ENCODE measurements at places on chromosomes 7 and 10. TPM values are rescaled to one million over a fixed set of nuclear protein-coding genes. Genes with fewer than 3 reads are reported as not detected.

- no peaks in the 10 kb centered on the region for H3K27me3 ChIP-seq
- H3K27ac ChIP-seq: no peak overlapping the region
- H3K36me3 ChIP-seq: no peaks in the 10 kb centered on the region
- no peaks in the 10 kb centered on the region for H3K4me1 ChIP-seq
- DNase-seq: no peak
- no peak overlapping the region for H3K4me3 ChIP-seq
These were observed 385.0 kb downstream of the DPP6 start for GRCh38 chr7:154437234-154437633.

- H3K27ac ChIP-seq: no peak overlapping the region
- DNase-seq: no peak
- no peaks in the 10 kb centered on the region for H3K4me1 ChIP-seq
- no peaks in the 10 kb centered on the region for H3K27me3 ChIP-seq
These were observed 111.6 kb downstream of the ARHGAP22 start for GRCh38 chr10:48493083-48493871.

Gene VAX1
- total RNA-seq: not detected

- no peak overlapping the region for H3K4me3 ChIP-seq
- H3K27ac ChIP-seq: no peak overlapping the region
- H3K27me3 ChIP-seq: peaks cover 50% of the 10 kb centered on the region
- H3K36me3 ChIP-seq: no peaks in the 10 kb centered on the region
These were observed 60.1 kb downstream of the CFAP46 start for GRCh38 chr10:132882069-132882951.

DNA sequence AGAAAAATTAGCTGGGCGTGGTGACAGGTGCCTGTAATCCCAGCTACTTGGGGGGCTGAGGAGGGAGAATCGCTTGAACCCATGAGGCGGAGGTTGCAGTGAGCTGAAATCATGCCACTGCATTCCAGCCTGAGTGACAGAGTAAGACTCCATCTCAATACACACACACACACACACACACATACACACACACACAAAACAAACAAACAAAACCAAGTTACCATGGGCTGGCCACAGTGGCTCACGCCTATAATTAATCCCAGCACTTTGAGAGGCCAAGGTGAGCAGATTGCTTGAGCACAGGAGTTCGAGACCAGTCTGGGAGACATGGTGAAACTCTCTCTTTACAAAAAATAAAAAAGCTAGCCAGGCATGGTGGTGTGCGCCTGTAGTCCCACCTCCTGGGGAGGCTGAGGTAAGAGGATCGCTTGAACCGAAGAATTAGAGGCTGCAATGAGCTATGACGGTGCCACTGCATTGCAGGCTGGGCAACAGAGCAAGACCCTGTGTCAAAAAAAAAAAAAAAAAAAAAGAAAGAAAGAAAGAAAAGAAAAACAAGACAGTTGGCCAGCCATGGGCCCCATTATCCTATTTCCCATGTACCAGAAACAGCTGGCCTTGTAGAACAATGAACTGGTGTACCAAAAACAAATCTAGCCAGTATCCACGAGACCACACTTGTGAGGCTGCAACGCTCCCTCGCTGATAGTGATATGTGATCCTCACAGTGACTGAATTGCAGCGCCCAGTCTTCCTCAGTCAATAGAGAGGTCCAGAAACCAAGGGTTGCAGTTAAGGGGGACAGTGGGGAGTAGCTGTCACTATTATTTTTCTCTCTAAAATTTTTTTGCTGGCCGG, 6.6 kb upstream of the AGFG2 start:
- H3K36me3 ChIP-seq: no peaks in the 10 kb centered on the region
- no peaks in the 10 kb centered on the region for H3K27me3 ChIP-seq
- H3K4me1 ChIP-seq: no peaks in the 10 kb centered on the region
- no peak overlapping the region for H3K27ac ChIP-seq
- H3K4me3 ChIP-seq: no peak overlapping the region

DNA sequence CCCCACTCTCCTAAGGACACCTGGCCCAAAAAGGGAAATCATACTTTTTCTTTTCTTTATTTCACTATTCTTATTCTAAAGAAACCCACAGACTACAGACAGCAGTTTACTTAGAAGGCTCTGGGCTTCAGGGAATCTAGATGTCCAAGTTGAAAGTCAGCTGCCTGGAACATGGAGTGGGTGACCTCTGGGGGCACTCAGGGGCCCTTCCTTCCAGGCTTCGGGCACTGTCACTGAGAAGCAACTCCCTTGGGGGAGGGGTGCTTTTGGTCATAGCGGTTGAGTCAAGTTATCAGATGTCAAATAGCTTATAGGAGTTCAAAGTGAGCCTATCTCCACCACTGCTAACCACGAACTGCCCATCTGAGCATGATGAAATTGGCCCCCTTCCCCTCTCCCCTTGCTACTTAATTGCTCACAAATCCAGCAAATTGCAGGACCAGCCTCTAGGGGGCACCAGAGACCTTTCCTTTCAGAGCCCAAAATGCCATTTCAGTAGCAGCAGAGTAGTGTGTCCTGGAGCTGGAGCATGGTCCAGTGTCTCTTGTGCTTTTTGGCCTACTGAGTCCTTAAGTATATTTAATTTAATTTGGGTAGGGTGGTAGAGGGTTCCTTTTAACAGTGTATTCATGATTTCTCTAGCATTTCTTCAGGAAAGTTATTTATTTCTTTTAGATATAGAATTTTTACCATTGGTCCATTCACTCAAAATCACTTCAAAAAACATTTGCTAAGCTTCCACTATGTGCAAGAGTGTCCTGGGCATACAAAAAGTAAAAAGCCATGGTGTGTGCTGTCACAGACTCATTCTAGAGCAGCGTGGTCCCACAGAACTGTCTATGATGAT, 463.8 kb downstream of the KCNMA1 start:
- no peaks in the 10 kb centered on the region for H3K36me3 ChIP-seq
- H3K4me1 ChIP-seq: no peaks in the 10 kb centered on the region
- peak; percentile 64 for DNase-seq
- no peaks in the 10 kb centered on the region for H3K27me3 ChIP-seq
- no peak overlapping the region for H3K27ac ChIP-seq
- no peak overlapping the region for H3K4me3 ChIP-seq

- no peak for DNase-seq
- no peaks in the 10 kb centered on the region for H3K27me3 ChIP-seq
- H3K4me3 ChIP-seq: no peak overlapping the region
These were observed 22.6 kb upstream of the MYH16 start for GRCh38 chr7:99249985-99250575.

DNA sequence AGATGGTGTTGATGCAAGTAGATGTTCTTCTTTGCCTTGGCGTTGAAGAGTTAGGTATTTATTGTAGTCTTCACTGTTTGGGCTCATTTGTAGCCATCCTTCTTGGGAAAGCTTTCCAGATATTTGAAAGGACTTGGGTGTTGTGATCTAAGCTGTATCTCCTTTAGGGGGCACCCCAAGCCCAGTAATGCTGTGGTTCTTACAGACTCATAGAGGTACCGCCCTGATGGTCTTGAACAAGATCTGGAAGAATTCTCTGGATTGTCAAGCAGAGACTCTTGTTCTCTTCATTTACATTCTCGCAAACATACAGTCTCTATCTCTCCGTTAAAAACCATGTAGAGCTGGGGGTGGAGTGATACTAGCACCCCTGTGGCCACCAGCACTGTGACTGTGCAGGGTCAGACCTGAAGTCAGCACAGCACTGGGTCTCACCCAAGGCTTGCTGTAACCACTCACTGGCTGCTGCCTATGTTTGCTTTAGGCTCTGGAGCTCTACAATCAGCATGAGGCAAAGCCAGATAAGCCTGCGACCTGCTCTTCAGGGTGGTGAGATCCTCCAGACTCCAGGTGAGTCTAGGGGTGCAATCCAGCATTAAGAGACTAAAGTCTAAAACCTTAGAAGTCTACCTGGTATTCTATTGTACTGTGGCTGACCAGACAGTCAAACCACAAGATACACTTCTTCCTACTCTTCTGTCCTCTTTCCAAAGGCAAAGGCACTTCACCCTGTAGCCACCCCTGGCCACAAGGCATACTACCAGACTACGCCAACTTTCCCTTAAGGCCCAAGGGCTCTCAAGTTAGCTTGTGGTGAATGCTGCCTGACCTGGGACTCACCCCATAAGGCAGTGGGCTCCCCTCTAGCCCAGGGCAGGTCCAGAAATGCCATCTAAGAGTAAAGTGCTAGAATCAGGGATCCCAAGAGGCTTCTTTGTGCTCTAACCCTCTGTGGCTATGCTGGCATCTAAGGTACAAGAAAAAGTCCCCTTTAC, 209.7 kb upstream of the TMEM196 start:
- no peak overlapping the region for H3K4me3 ChIP-seq
- H3K27ac ChIP-seq: no peak overlapping the region
- H3K4me1 ChIP-seq: no peaks in the 10 kb centered on the region
- H3K36me3 ChIP-seq: no peaks in the 10 kb centered on the region
- DNase-seq: no peak

DNA sequence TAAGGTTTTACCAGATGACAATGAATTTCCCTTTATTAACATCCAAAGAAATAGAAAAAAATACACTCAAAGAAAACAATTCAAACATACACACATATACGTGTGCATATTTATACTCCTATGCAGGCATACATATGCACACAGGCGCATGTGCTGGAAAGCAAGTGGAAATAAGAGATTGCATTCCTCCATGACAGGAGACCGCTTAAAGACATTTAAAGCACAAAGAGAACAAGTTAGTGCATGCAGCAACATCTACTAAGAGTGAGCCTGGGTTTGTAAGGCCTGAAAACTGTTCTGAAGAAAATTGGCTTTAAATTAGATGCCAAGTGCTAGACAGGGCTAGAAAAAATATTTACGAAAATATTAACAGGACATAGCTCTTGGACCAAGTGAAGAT, 40.1 kb upstream of the PPP1R17 start:
- H3K27me3 ChIP-seq: no peaks in the 10 kb centered on the region
- no peak for DNase-seq
- H3K36me3 ChIP-seq: no peaks in the 10 kb centered on the region
- no peak overlapping the region for H3K4me3 ChIP-seq

- no peaks in the 10 kb centered on the region for H3K4me1 ChIP-seq
- no peaks in the 10 kb centered on the region for H3K27me3 ChIP-seq
- no peaks in the 10 kb centered on the region for H3K36me3 ChIP-seq
- no peak for DNase-seq
These were observed 78.2 kb upstream of the ZNF92 start for GRCh38 chr7:65295409-65295808.

Gene CNPY1
- not detected for total RNA-seq

DNA sequence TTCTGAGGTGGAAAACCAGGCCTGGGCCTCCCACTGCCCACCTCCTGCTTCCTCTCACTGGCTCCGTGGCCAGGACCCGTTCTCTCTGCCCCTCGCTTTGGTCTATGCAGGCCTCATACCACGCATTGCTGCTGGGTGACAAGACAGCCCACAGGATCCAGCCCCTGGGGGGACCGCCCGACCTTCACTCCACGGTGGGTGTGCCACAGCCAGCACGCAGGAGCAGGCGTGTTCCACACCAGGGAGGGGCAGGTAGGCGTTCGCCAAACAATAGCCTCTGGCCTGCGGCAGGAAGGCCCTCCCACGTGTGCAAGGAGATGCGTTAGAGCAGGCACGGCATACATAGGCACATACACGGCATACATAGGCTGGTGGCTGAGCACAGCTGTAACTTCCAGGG, 233.4 kb downstream of the WDR37 start:
- DNase-seq: no peak
- no peaks in the 10 kb centered on the region for H3K27me3 ChIP-seq
- no peaks in the 10 kb centered on the region for H3K4me1 ChIP-seq
- no peak overlapping the region for H3K4me3 ChIP-seq

DNA sequence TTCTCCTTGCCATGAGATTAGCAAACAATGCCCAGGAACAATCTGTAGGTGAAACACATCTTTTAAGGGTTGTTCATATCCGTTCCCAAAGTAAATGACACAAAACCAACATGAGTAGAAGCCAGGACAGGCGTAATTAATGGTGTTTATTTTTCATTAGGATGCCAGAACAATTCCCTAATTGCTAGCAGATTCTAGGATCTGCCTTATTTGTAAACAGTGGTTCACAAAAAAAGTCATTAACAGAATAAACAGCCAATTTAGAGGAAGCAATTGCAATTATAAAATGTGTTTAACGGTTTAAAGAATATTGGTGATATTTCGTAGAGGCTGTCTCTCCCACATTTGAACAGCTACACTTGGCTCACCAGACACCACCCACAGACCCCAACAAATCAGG, 250.6 kb upstream of the GPR26 start:
- no peaks in the 10 kb centered on the region for H3K4me1 ChIP-seq
- H3K27me3 ChIP-seq: peaks cover 3% of the 10 kb centered on the region
- H3K27ac ChIP-seq: no peak overlapping the region
